Activated naive CD4-positive, alpha-beta T cell treated with anti-CD3 and anti-CD28 coated beads for 36 hours (primary cell): ENCODE measurements at places on chromosomes 13 and 19. TPM values are rescaled to one million over a fixed set of nuclear protein-coding genes. Genes with fewer than 3 reads are reported as not detected.

TLE2 gene
- total RNA-seq, result 7.2 TPM

- DNase-seq, result peak; percentile 41
Measured at GRCh38 chr19:14089662-14090508, 666 bp downstream of the SAMD1 start.

GRCh38 chr13:24660023-24660741 lies 20.0 kb upstream of the ATP12A start:
- no peak for DNase-seq

CBY2 gene
- not detected for total RNA-seq

DNA sequence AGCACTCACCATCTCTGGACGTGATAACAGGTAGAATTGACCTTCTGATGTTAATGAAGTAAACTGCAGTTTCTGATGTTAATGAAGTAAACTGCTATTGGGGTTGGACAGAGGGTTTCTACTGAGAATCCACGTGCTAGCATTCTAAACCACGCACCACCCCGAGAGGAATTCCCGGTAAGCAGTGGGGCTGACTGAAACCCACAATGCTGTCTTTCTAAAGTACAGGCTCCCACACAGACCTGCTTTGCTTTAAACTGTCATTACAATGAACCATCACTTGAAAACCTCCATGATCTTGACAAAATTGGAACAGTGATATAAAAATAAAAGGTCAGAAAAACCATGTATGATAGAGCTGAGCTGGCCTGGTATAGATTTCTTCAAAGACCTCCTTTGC lies 559.0 kb downstream of the FGF9 start:
- no peak for DNase-seq

GRCh38 chr19:3250675-3251074 lies 26.2 kb downstream of the CELF5 start:
- DNase-seq, result peak; percentile 61

- no peak for DNase-seq
Measured at GRCh38 chr19:16548956-16549355, 6.7 kb upstream of the CHERP start.

SCEL gene
- not detected for total RNA-seq

GAPDHS gene
- not detected for total RNA-seq
